ENCODE measurements at places on chromosomes 1 and 21.

DNA sequence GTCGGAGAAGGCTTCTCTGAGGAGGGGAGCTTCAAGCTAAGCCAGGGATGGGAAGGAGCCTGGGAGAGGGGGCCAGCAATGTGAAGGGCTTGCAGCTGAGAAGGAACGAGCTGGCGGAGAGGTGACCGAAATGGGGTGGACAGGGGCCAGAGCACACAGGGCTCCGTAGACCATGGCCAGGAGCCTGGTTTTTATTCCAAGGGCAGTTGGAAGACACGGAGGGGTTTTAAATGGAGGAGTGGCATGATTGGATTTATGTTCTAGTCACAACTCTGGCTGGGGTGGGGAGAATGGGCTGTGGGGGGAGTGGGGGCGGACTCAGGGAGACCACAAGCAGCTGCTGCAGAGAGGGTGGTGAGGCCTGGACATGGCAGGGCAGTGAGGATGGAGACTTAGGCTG lies 5.1 kb upstream of the EPS8L3 start:
- no peak for DNase-seq

DNA sequence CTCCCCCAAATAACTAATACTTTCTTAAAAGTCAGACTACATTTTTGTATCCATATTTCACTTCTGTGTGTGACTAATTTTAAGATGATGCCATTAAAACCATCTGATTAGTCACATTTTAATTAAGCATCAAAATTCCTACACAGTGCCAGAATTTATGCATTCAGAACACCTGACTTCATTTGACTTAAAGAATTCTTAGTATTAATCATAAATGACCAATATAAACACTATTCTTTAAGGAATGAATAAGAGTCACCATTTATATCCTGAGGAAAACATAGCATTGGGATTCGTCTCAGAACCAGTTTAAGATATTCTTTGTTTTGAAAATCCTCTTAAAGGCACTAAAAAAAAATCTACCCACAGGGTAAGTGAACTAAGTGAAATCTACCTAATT lies 37.0 kb downstream of the TM2D1 start:
- no peak for DNase-seq

DNA sequence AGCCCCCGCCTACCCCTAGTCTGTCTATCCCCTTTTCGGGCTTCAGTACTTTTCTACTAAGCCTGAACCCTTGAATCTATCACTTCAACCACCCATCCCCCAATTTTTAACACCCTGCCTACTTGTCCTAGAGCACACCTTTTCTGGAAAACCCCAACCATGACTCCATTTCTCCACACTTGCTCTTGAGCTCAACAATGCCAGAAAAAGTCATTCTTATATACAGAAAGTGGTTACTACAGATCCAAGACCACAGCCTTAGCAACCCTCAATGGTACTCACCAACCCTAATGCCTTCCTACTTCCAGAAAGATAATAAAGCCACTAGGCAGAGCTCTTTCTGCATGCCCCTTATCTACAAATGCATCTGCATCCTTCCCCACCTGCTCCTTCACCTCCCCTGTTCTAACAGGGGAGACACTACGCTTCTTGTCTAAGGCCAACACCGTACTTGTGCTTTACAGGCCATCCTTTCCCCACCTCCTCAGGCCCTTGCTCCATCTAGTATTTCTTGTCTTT lies 41.2 kb downstream of the DMAP1 start:
- no peak for DNase-seq

- no peak for DNase-seq
These were observed 47.6 kb upstream of the VAV3 start for GRCh38 chr1:108012553-108012952.

- no peak for DNase-seq
These were observed 11.3 kb upstream of the ADORA1 start for GRCh38 chr1:203116091-203116820.

GRCh38 chr1:235911300-235911662 lies 44.6 kb upstream of the LYST start:
- no peak for DNase-seq

DNA sequence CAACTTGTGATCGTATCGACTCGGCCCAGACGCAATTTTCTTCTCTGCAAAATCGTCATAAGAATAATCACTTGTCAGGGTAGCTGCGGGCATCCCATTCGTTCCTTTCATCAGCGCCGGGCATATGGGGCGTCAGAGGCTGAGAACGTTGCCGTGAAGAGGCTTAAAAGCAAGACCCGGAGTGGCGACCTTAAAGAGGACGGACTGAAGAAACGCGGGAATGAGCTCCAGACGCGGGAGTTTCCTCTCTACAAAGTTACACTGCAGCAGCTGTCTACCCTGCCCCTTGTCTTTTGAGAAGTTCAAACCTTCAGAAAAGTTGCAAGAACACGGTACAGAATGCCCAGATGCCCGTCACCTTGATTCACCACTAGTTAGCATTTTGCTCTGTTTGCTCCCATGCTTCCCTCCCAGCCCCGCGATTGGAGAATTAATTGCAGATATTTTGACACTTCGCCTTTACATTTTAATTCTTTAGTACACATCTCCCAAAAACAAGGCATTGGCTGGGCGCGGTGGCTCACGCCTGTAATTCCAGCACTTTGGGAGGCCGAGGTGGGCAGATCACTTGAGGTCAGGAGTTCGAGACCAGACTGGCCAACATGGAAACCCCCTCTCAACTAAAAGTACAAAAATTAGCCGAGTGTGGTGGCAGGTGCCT lies 967 bp downstream of the CENPS start:
- DNase-seq: peak; percentile 38

- DNase-seq: no peak
These were observed 6.7 kb downstream of the NR5A2 start for GRCh38 chr1:200034262-200034557.

DNA sequence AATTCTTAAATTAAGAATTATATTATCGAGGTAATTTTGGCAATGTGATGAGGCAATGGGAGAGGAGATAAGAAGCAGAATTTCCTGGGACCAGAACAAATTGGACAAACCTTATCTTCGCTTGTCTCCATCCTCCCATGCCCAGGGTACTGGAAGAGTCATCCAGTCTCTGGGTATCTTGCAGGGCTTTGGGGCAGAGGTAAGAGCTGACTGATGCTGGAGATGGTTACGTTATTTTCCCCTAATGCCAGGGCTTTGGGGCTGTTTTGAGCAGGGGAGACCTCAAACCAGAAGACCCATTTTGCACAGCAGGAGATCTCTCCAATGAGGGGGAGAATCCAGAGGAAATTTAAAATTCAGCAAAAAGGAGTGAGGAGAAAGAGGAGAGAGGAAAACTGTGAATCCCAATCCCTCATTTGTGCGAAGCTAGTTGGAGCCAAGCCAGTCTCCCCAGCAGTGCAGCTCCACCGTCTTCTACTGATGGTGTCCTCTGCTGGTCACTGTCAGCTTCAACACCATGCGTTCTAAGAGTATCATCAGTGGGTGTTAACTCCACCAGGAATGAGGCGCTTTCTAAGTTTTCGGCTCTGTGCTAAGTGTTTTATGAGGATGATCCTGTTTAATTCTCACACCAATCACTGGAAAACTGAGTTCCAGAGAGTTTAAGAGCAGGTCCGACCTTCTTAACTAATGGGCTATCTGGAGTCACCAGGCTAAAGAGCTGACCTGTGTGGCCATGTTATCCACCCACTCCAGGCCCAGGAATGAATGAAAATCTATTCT lies 86.8 kb upstream of the CD34 start:
- peak; percentile 74 for DNase-seq

GRCh38 chr1:9689971-9690381 lies 38.4 kb downstream of the PIK3CD start:
- no peak for DNase-seq

GRCh38 chr1:175075572-175076568 lies 8.2 kb downstream of the TNN start:
- DNase-seq: no peak

GRCh38 chr1:161179698-161180097 lies 2.4 kb upstream of the B4GALT3 start:
- DNase-seq: no peak

- no peak for DNase-seq
These were observed 230.3 kb downstream of the CENPF start for GRCh38 chr1:214833178-214833756.

- no peak for DNase-seq
These were observed 42.4 kb downstream of the SLC66A1 start for GRCh38 chr1:19354531-19354981.

- peak; percentile 6 for DNase-seq
These were observed 37.5 kb downstream of the LRRC3 start for GRCh38 chr21:44492567-44493385.

DNA sequence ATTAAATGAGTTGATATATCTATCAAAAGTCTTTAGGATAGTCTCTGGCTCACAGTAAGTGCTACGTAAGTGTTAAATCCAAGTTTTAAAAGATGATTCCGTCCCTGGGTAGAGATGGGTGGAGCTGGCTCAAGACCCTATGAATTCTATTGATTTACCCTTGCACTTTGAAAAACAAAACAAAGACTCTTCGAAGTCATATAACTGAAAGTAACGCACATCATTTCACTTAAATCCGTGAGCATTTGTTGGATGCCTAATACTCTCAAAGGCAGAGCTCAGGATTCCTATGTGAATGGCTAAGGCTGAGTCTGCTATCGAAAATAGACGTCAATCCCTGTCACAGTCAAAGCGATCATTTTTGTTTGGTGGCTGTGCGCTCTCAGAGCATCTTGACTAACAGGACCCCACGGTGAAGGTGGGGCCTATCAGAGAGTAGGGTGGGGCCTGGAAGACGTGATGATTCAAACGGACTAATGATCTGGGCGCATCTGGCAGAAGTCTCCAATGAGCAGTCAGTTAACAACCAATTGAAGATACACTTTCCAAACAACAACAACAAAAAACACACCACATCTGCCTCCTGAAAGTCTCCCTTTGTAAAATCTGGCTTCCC lies 1.2 kb upstream of the NUCKS1 start:
- DNase-seq: no peak

- DNase-seq: no peak
These were observed 42.6 kb downstream of the CD34 start for GRCh38 chr1:207868251-207868773.

GRCh38 chr1:207644166-207644851 lies 624 bp upstream of the CR1L start:
- DNase-seq: no peak

GRCh38 chr21:34795548-34796180 lies 126.9 kb downstream of the CLIC6 start:
- no peak for DNase-seq

DNA sequence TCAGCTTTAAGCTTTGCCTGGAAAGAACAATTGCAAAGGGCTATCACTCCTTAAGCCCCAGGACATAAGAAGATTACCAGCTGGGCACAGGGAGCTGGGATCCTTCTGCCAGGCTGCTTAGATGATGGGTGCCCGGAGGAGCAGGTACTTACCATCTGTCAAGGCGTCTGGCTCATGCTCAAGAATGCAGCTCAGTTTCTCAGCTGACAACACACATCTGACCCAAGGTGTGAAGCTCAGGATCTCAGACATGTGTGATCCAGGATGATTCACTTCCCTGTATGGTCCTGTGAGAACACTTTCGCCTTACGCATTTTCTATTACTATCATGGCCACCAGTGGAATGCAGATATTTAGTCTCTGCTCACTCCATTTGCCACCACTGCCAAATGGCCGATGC lies 14.7 kb upstream of the DISC1 start:
- DNase-seq: no peak

DNA sequence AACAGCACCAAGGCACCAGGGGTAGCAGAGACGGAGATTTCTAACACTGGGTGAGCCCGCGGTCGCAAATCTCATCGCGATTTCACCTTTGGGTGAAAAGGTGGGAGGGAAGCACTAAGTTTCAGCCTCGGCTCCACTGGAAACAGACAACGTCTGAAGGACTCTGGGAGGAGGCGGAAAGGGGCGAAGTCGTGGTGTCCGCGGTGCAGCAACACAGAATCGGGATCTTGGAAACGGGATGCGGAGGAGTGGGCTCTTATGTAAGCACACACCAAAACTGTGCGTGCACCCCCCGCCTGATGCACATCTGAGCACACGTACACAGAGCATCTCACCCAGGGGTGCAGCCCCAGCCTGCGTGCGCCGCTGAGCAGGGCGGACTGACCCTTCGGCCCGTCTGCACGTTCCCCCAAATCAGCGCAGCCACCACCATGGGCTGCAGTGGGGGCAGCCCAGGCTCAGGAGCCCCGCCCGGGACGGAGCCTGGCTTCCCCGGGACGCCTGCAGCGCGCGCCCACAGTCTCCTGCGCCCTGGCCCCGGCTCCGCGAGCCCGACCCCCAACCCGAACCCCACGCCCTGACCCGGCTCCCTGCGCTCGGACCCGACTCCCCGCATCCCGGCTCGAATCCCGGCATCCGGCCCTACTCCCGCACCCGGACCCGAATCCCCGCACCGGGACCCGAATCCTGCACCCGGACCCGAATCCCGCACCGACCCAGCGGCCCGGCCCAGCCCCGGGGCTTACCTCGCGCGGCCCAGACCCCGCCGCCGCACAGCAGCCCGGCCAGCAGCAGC lies 670 bp downstream of the CLSTN1 start:
- DNase-seq: peak; percentile 21

- DNase-seq: peak; percentile 31
These were observed 310.5 kb downstream of the PTGER3 start for GRCh38 chr1:70737125-70737524.

- DNase-seq: no peak
These were observed 23.4 kb downstream of the CAMSAP2 start for GRCh38 chr1:200762089-200762488.

DNA sequence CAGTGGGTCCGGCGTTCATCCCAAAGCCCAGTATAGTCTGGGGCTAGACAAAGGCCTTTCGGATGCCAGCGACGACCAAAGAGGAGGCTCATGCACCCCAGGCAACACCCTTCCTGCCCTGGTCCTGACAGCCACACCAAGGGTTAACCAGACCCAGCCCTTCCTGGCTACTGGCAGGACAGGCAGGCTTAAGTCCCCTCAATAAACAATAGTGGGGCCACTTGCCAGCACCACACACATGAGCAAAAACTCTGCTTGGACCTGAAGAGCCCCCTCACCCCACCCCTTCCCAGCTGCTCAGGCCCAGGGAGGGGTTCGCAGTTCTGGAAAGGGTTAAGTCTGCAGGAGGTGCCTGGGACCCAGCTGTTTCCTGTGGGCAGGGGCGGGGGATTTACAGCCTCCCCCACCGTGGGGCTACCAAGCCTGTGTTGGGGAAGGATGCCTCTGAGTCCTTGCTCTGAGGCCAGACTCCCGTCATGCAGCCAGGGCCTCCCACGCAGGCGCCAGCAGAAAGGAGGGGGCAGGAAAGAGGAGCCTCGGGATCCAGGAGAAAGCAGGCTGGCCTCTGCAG lies 18.2 kb downstream of the PHLDA3 start:
- peak; percentile 38 for DNase-seq

All from Kasumi-1 (cell line).